ENCODE measurements at places on chromosomes 13 and 19. TPM values are rescaled to one million over a fixed set of nuclear protein-coding genes. Genes with fewer than 3 reads are reported as not detected.

SEMA6B gene
- total RNA-seq: 68.0 TPM

CEACAM3 gene
- total RNA-seq: not detected

CATSPERD gene
- total RNA-seq: not detected

PPP1R37 gene
- total RNA-seq: 46.7 TPM

GFY gene
- total RNA-seq: not detected

All from dorsolateral prefrontal cortex (tissue), 122 donors.